Cardiac atrium fibroblast (primary cell): ENCODE measurements at places on chromosomes 13 and 19. TPM values are rescaled to one million over a fixed set of nuclear protein-coding genes. Genes with fewer than 3 reads are reported as not detected.

NCR1 gene
- not detected in 2 replicates for total RNA-seq

ARHGEF1 gene
- total RNA-seq = 43.9 and 51.0 TPM in 2 replicates

LCP1 gene
- total RNA-seq = 0.36 and 11.7 TPM in 2 replicates

C1QTNF9 gene
- not detected in 2 replicates for total RNA-seq

ZNF429 gene
- 7.8 and 14.6 TPM in 2 replicates for total RNA-seq

DPF1 gene
- 4.7 and 7.1 TPM in 2 replicates for total RNA-seq

ASF1B gene
- total RNA-seq = 5.7 and 19.5 TPM in 2 replicates

ARL11 gene
- total RNA-seq = not detected in 2 replicates

ZNF136 gene
- total RNA-seq = 3.7 and 5.4 TPM in 2 replicates

TOMM40 gene
- total RNA-seq = 57.8 and 68.2 TPM in 2 replicates

SWSAP1 gene
- 0.18 and 1.3 TPM in 2 replicates for total RNA-seq

NXNL1 gene
- total RNA-seq = not detected in 2 replicates

NUFIP1 gene
- total RNA-seq = 2.0 and 2.4 TPM in 2 replicates

CYP2S1 gene
- 0.65 TPM in 1 of 2 replicates, not detected in the other for total RNA-seq

SIGLEC9 gene
- total RNA-seq = not detected in 2 replicates

IFNL1 gene
- total RNA-seq = not detected in 2 replicates

DCT gene
- total RNA-seq = not detected in 2 replicates

CEACAM8 gene
- not detected in 2 replicates for total RNA-seq

ZNF208 gene
- 0.72 TPM in 1 of 2 replicates, not detected in the other for total RNA-seq

ZNF431 gene
- total RNA-seq = 1.9 and 3.8 TPM in 2 replicates

CTXN1 gene
- total RNA-seq = 0.18 and 1.8 TPM in 2 replicates

CLEC11A gene
- total RNA-seq = 169 and 211 TPM in 2 replicates

SIRT2 gene
- 56.7 and 57.2 TPM in 2 replicates for total RNA-seq

ZNF134 gene
- 12.8 and 23.3 TPM in 2 replicates for total RNA-seq

SIGLECL1 gene
- total RNA-seq = not detected in 2 replicates

ZNF439 gene
- 2.3 and 2.9 TPM in 2 replicates for total RNA-seq

PRSS57 gene
- total RNA-seq = not detected in 2 replicates

SGCG gene
- total RNA-seq = not detected in 2 replicates

PSG1 gene
- total RNA-seq = not detected in 2 replicates

ZNF99 gene
- total RNA-seq = not detected in 2 replicates

ZNF534 gene
- total RNA-seq = not detected in 2 replicates

MEF2B gene
- not detected in 2 replicates for total RNA-seq

KLK15 gene
- total RNA-seq = not detected in 2 replicates

PRTN3 gene
- 0.16 TPM in 1 of 2 replicates, not detected in the other for total RNA-seq

CRX gene
- not detected in 2 replicates for total RNA-seq

PEAK3 gene
- total RNA-seq = not detected in 2 replicates

COL5A3 gene
- 70.0 and 81.8 TPM in 2 replicates for total RNA-seq

POLR2E gene
- 198 and 220 TPM in 2 replicates for total RNA-seq

NKPD1 gene
- not detected in 2 replicates for total RNA-seq

IGFLR1 gene
- total RNA-seq = 2.4 and 2.9 TPM in 2 replicates

B3GLCT gene
- 7.9 and 8.3 TPM in 2 replicates for total RNA-seq

FGF22 gene
- total RNA-seq = not detected in 2 replicates

ZSCAN22 gene
- total RNA-seq = 1.9 and 2.0 TPM in 2 replicates

KCNRG gene
- 0.49 TPM in 1 of 2 replicates, not detected in the other for total RNA-seq

UGGT2 gene
- total RNA-seq = 38.1 and 49.6 TPM in 2 replicates

ZFP14 gene
- 0.72 and 0.81 TPM in 2 replicates for total RNA-seq

FCHO1 gene
- total RNA-seq = 0.32 and 0.72 TPM in 2 replicates

PLPP2 gene
- total RNA-seq = 1.4 TPM in 1 of 2 replicates, not detected in the other

NECTIN2 gene
- total RNA-seq = 147 and 153 TPM in 2 replicates

RNF225 gene
- total RNA-seq = not detected in 2 replicates

LPAR6 gene
- total RNA-seq = 5.4 and 8.3 TPM in 2 replicates

ZNF229 gene
- 7.0 and 7.4 TPM in 2 replicates for total RNA-seq

SNAPC2 gene
- 31.8 and 34.7 TPM in 2 replicates for total RNA-seq

CYP4F3 gene
- total RNA-seq = not detected in 2 replicates

VSTM1 gene
- not detected in 2 replicates for total RNA-seq

ZNF837 gene
- total RNA-seq = 4.5 and 5.0 TPM in 2 replicates

IZUMO2 gene
- total RNA-seq = not detected in 2 replicates
